ENCODE measurements at places on chromosomes 3 and 15. TPM values are rescaled to one million over a fixed set of nuclear protein-coding genes. Genes with fewer than 3 reads are reported as not detected.

ACP3 gene
- total RNA-seq = 0.16 TPM

GP5 gene
- not detected for total RNA-seq

KNL1 gene
- 23.4 TPM for total RNA-seq

CD276 gene
- 194 TPM for total RNA-seq

RASGRP1 gene
- not detected for total RNA-seq

THPO gene
- total RNA-seq = not detected

SGO1 gene
- total RNA-seq = 2.7 TPM

WDR93 gene
- total RNA-seq = not detected

PPM1L gene
- total RNA-seq = 0.31 TPM

THRB gene
- 0.84 TPM for total RNA-seq

LSAMP gene
- total RNA-seq = not detected

MYH15 gene
- total RNA-seq = 0.31 TPM

ISL2 gene
- 0.11 TPM for total RNA-seq

ZIC4 gene
- total RNA-seq = not detected

CCR8 gene
- not detected for total RNA-seq

GOLGA6A gene
- not detected for total RNA-seq

TYRO3 gene
- 4.6 TPM for total RNA-seq

CAMP gene
- total RNA-seq = 0.62 TPM

TMEM41A gene
- total RNA-seq = 13.7 TPM

GBE1 gene
- 15.0 TPM for total RNA-seq

ITPKA gene
- 0.62 TPM for total RNA-seq

BBX gene
- 33.0 TPM for total RNA-seq

GOLGA8S gene
- total RNA-seq = not detected

RHOV gene
- 0.65 TPM for total RNA-seq

NT5DC2 gene
- 134 TPM for total RNA-seq

EEF1AKMT4 gene
- total RNA-seq = 12.5 TPM

PLA2G4E gene
- total RNA-seq = 0.27 TPM

ALPK3 gene
- total RNA-seq = 0.08 TPM

HIGD2B gene
- not detected for total RNA-seq

ACKR4 gene
- 0.19 TPM for total RNA-seq

CLRN1 gene
- not detected for total RNA-seq

GABRG3 gene
- total RNA-seq = not detected

PLAAT1 gene
- total RNA-seq = 0.19 TPM

GOLGA6D gene
- not detected for total RNA-seq

CD80 gene
- not detected for total RNA-seq

PAK6 gene
- 21.0 TPM for total RNA-seq

C3orf62 gene
- 1.0 TPM for total RNA-seq

CATSPER2 gene
- total RNA-seq = 0.78 TPM
